Stimulated activated naive B cell treated with anti-CD40 and anti-IgM and Interleukin-4, amounts not matched to agents 10 μg/mL and 1 μg/mL and 100 μg/mL, for 72 hours (primary cell): ENCODE measurements at places on chromosomes 1 and 21.

DNA sequence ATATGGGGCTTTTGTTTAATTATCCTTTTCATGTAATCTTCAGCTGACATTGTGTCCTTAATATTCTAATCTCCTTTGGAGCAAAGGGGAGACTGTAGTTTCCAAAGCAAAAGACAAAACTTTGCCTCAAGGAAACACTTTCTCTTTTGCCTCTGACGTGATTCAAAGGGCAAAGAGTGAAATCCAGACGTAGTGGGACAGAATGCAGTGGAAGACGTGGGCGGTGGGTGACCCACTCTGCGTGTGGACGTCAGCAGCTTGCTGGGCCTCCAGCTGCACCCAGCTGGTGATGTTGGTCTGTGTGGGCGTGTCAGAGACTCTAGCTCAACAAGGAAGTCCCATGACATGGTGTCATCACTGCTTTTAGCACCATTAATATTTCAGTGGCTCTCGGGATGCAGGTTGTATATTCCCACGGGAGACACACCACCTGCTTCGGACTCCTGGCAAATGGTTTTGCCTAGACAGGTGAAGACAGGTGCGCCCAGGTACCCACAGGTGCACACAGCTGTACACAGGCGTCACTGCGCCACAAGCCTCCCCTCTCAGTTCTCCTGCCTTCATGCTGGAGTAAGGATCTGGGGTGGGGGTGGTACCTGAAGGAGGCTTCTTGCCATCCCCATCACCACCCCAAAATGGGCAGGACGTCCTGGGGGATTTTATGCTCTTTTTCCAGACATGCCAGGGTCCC is 292.1 kb upstream of the VAMP3 start:
- no peak for DNase-seq

DNA sequence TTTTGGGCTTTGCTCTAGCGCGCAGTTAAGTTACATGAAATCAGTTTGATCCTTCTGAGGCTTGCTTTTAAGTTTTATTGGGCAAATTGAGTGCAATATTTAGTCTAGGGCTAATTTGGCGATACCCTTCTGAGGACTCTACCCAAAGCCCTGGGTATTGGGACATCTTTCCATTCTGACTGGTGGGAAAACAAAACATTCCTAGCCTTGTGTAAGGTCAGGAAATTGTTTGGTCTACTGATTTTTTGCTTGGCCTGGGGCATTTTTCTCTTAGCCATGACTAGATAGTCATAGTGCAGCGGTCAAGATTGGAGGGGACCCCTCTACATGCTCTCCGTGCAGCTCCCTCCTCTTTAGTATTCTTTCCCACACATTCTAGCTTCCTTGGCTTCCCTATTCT is 189.6 kb upstream of the PTGFR start:
- DNase-seq: no peak

DNA sequence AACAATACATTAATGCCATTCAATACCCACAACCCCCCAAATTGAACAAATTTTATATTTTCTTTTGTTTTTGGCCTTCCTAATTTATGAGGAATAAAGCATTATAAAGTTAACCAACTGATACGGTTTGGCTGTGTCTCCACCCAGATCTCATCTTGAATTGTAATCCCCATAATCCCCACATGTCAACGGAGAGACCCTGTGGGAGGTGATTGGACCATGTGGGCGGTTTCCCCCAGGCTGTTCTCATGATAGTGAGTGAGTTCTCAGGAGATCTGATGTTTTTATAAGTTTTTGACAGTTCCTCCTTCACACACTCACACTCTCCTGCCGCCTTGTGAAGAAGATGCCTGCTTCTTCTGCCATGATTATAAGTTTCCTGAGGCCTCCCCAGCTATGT is 6.4 kb upstream of the MCOLN3 start:
- DNase-seq: no peak

DNA sequence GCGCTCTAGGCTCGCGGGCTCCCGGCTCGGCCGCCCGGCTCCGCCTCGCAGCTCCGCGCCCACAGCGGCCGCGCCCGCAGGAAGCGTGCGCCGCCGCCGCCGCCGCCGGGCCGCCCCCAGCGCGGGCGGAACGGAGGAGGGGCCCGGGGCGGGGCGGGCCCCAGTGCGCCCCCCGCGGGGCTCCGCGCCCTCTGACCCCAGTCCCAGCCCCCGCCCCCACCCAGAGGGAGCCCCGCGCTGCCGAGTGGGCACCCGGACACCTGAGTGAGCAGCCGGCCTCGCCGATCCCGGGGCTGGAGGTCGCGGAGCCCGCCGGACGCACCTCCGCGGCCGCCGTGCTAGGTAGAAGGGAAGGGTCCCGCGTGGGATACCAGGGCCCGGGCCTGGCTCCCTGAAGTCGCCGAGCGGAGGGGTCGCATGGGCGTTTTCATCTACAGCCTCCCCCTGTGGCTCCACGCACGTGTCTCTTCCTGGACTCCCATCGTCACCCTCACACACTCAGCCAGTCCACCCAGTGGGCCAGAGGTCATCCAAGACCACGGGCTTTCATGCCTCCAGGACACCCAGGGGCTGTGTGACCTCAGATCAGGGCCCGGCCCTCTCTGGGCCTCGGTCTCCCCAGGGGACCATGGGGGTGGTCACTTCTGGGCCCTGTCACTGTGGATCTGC is at the start of gene SDC3:
Gene SDC3 (minus strand): TSS at position 63 of the 669 bp plus-strand sequence. CDS start 172 bp downstream, outside the sequence.
- DNase-seq: no peak

DNA sequence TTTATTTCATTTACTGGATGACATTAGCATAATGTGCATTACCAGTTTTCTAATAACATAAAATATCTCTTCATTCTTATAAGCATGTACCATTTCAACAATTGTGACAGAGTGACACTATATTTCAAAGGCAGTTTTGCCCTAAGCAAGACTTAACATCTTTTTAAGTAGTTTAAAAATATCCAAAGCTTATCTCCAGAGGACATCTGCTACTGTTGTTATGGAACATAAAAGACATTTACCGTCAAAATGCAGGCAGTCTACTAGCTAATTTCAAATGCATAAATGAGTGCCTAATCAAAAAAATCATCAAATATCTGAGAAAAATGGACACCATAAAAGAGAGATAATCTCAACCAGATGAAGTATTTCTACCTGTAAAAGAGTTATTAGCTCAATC is 782.4 kb upstream of the BRINP3 start:
- DNase-seq: no peak

DNA sequence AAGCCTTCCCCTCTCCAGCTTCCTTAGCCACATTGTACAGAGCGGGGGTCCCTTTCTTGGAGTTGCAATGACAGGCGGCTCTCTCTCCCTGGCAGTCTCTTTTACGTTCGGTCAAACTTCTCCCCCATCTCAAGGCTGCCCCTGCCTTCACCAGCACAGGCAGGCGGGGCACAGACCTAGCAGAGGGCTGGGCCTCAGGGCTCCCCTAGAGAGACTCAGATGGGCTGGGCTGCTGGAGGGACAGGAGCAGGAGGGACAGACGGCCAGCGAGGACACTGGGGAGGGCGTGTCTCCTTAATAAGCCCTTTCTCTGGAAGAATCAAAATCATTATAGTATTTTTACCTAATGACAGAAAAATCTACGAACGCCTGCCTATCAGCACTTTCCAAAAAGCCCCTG is 79.6 kb downstream of the CASZ1 start:
- no peak for DNase-seq

- no peak for DNase-seq
Measured at GRCh38 chr1:29542548-29542947, 306.2 kb downstream of the PTPRU start.

DNA sequence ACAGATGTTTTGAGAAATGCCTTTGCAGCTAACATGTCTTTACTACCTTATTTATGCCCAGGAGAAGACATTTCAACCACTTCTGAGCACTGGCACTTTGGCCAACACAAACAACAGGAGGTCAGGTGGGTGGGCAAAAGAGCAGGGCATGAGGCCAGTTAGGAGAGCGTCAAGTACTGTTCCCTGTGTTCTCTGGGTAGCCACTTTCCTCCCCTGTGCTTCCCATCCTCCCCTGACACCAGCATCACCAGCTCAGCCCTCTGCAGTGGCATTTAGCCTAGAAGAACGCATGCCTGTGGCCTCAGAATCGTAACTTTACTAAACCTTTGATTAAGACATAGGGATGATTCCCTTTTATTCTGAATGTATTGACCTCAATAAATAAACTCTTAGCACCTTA is 18.3 kb downstream of the BTG2 start:
- no peak for DNase-seq

- no peak for DNase-seq
Measured at GRCh38 chr1:234975122-234975940, 153.3 kb downstream of the TOMM20 start.

GRCh38 chr1:203286161-203286984 is 18.9 kb upstream of the BTG2 start:
- no peak for DNase-seq

- DNase-seq: no peak
Measured at GRCh38 chr1:96559181-96559580, 162.4 kb upstream of the PTBP2 start.
